ENCODE measurements at places on chromosomes 7 and 10.

- DNase-seq: no peak
These were observed 69.7 kb downstream of the CFAP46 start for GRCh38 chr10:132872658-132873057.

GRCh38 chr10:112390125-112390703, 16.3 kb downstream of the ACSL5 start:
- no peak for DNase-seq

DNA sequence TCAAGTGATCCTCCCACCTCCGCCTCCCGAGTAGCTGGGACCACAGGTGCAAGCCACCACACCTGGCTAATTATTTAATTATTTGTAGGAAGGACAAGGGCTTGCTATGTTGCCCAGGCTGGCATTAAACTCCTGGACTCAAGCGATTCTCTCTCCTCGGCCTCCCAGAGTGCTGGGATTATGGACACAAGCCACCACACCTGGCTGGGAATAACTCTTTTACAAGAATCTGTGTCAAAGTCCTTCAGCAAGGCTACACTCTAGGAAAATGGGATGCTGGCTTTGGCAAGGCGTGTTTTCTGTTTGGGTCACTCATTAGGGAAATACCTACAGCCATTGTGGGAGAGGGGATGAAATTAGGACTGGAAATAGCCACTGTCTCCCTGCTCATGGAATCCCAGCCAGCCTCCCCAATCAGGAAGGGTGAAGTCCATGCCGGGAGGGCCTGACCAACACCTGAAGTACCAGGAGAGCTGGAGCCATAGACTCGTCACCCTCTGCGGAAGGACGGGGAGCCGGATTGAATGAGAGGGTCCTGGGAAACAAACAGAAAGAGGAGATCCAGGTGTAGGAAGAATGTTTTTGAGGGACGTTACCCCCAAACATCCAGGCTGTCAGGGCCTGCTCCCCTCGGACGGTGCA, 72.2 kb upstream of the MYL10 start:
- no peak for DNase-seq

GRCh38 chr10:45096001-45096400, 95.3 kb downstream of the ZNF22 start:
- DNase-seq: no peak

- DNase-seq: no peak
These were observed 253.6 kb downstream of the SORCS3 start for GRCh38 chr10:104894681-104895080.

- DNase-seq: no peak
These were observed 292.5 kb upstream of the NRP1 start for GRCh38 chr10:33626798-33627466.

GRCh38 chr7:577741-578370, 58.2 kb upstream of the PDGFA start:
- DNase-seq: no peak

- no peak for DNase-seq
These were observed 7.2 kb downstream of the ZNF277 start for GRCh38 chr7:112213735-112214134.

DNA sequence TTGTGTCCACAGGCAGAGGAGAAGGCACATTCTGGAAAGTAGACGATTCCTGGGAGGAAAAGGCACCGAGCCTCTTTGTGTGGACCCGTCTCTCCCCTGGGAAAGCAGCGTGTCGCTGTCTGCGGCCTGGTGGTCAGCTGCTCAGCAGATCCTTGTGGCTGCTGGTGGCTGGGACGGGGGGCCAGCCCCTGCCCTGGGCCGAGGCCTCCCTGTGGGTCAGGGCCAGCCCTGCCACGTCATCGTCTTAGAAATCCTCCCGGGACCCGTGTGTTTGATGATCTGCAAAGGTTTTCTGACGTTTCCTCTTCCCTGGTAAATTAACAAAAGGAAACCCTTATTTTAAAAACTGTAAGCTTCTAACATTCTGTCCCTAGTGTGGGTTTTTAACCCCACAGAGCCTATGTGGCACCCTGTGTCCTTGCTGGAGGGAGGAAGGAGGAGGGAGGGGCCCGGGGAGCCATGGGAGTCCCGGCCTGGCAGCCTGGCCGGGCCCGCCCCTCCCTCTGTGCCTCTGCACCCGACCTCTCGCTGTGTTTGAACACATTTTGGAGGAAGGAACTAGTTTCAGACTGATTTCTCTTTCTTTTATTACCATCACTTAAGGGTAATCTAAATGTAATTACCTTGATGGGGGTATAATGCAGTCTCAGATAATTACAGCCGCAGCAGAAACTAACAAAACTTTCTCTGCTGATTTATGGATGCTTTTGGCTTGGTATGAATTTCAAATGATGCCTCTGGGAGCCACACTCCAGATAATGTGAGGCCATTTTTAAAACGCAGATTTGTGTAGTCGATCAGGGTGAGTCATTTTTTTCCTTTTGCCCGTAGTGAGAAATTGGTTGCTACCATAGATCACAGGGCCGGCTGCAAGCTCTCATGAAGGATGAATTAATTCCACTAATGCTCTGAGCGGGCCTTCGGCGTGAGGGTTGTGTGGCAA, 85.5 kb downstream of the NKX6-2 start:
- no peak for DNase-seq

Data from GM12878 (cell line).